Bronchial smooth muscle cell (primary cell): ENCODE measurements at places on chromosomes 7 and 10. TPM values are rescaled to one million over a fixed set of nuclear protein-coding genes. Genes with fewer than 3 reads are reported as not detected.

The GIMAP4 gene
- 0.09 TPM in 1 of 2 replicates, not detected in the other for total RNA-seq

The HOXA9 gene
- not detected in 2 replicates for total RNA-seq

The FGFR2 gene
- total RNA-seq = under 0.01 and 0.09 TPM in 2 replicates

The CCDC146 gene
- total RNA-seq = 2.1 and 2.8 TPM in 2 replicates

The PLEKHS1 gene
- total RNA-seq = not detected in 2 replicates

The CYP3A7 gene
- total RNA-seq = 0.34 and 1.1 TPM in 2 replicates

The OR13A1 gene
- under 0.01 TPM in 1 of 2 replicates, not detected in the other for total RNA-seq

The TAC1 gene
- total RNA-seq = 0.16 TPM in 1 of 2 replicates, not detected in the other

The PRSS2 gene
- not detected in 2 replicates for total RNA-seq

The NME8 gene
- total RNA-seq = not detected in 2 replicates

The STARD3NL gene
- total RNA-seq = 47.0 and 60.8 TPM in 2 replicates

The SPDYE5 gene
- not detected in 2 replicates for total RNA-seq

The CHRM2 gene
- total RNA-seq = 0.32 and 3.0 TPM in 2 replicates

The EGFR gene
- 31.7 and 35.5 TPM in 2 replicates for total RNA-seq

The SFTPD gene
- total RNA-seq = not detected in 2 replicates

The PRKAR2B gene
- 2.4 and 3.4 TPM in 2 replicates for total RNA-seq

The SMKR1 gene
- total RNA-seq = not detected in 2 replicates

The CTAGE4 gene
- 0.09 and 0.32 TPM in 2 replicates for total RNA-seq

The CDH23 gene
- total RNA-seq = 0.17 and 0.32 TPM in 2 replicates

The IDI2 gene
- total RNA-seq = 0.09 TPM in 1 of 2 replicates, not detected in the other

The RAMP3 gene
- 0.17 TPM in 1 of 2 replicates, not detected in the other for total RNA-seq

The ANKRD30A gene
- not detected in 2 replicates for total RNA-seq

The CFAP43 gene
- 0.16 and 0.52 TPM in 2 replicates for total RNA-seq

The GTF2I gene
- total RNA-seq = 46.9 and 78.3 TPM in 2 replicates

The CRYGN gene
- 0.26 and 0.47 TPM in 2 replicates for total RNA-seq

The DNAH11 gene
- total RNA-seq = under 0.01 and 0.95 TPM in 2 replicates

The NEUROD6 gene
- total RNA-seq = not detected in 2 replicates

The PNLIPRP1 gene
- not detected in 2 replicates for total RNA-seq

The XRCC2 gene
- 0.26 and 0.47 TPM in 2 replicates for total RNA-seq

The SLC35G1 gene
- total RNA-seq = 3.2 and 4.9 TPM in 2 replicates

The LRGUK gene
- total RNA-seq = 0.09 and 0.16 TPM in 2 replicates

The MACC1 gene
- 0.09 and 0.47 TPM in 2 replicates for total RNA-seq

The CEP55 gene
- 0.94 and 4.6 TPM in 2 replicates for total RNA-seq

The BBS9 gene
- 22.8 and 27.1 TPM in 2 replicates for total RNA-seq

The SFTPA1 gene
- not detected in 2 replicates for total RNA-seq
